ENCODE measurements at places on chromosomes 6 and 20. TPM values are rescaled to one million over a fixed set of nuclear protein-coding genes. Genes with fewer than 3 reads are reported as not detected.

GRCh38 chr6:116314878-116315277 lies 35.1 kb upstream of the TSPYL1 start:
- no peak for DNase-seq

The PCMTD2 gene
- 123 TPM for polyA plus RNA-seq

The SCRT2 gene
- polyA plus RNA-seq: not detected

DNA sequence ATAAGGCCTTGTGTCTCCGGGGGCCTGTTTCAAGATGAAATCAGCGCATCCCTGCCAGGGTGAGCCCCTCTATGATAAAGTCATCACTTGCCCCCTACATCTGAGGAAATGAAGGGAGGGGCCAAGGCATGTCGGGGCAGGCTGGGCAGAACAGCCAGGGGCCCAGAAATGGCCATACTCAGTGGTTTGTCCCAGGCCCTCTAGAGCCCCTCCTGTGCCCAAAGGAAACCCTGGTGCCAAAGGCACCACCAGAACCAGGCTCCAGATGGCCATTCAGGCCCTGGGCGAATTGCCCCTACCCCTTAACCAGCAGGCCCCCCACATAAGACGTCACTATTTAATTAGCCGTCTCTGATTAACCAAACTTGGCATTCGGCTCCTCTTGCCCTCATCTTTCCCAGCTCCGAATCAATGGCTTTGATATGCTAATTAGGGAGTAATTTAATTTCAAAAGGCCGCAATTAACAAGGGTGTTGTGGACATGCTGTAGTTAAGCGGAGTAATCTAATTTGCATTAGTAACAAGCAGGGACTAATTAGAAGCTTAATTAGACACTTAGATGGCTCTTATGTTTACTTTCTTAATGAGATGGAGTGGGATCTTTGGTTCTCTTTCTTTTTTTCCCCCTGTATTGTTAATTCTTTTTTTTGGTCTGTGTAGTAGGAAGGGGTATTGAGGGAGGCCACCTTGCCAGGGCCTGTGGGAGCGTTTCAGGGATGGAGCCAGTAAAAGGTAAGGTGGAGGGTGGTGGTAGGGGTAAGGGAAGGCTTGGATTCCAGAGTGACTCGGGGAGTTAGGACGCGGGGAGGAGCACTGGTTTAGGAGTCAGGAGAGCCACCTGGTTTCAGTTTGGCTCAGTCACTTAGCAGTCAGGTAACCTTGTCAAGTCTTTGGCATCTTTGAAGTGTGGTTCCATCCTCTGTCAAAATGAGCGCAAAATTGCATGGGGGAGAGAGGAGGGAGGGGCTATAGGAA lies 9.4 kb downstream of the FOXP4 start:
- no peak for DNase-seq

DNA sequence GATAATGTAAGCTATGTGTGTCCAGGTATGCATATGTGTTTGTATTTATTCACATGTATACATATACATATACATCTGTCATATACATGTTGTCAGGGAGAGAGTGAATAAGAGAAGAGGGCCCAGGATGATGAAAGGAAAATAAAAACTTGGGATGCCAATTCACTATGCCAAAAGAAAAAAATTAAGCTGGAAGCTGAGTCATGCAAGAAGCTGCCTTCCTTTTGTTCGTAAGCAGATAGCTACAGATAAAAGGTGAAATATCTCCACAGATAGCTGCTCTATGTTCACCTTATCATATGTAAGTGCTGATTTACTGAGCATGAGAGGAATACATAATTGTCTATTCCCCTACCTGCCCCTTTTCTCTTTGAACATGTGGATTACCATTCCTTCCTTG lies 579.9 kb downstream of the EPM2A start:
- no peak for DNase-seq

DNA sequence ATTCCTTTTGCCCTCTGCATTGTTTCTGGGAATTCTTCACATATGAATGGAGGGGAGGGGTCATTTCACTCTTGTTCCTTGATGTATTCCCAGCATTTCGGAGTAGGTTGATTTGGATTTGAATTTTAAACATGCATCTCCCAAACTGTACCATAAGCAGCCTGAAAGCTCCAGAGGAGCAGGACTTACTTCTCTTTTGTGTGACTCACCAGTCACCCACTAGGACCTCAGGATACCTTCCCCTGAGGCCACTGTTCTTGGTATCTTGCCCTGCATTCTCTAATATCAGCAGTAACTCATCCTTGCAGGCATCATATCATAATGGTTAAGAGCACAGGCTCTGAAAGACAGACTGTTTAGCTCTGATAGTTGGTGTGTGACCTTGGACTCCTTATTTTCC lies 703 bp downstream of the MRPL2 start:
- no peak for DNase-seq

The ETV7 gene
- polyA plus RNA-seq: 0.15 TPM

DNA sequence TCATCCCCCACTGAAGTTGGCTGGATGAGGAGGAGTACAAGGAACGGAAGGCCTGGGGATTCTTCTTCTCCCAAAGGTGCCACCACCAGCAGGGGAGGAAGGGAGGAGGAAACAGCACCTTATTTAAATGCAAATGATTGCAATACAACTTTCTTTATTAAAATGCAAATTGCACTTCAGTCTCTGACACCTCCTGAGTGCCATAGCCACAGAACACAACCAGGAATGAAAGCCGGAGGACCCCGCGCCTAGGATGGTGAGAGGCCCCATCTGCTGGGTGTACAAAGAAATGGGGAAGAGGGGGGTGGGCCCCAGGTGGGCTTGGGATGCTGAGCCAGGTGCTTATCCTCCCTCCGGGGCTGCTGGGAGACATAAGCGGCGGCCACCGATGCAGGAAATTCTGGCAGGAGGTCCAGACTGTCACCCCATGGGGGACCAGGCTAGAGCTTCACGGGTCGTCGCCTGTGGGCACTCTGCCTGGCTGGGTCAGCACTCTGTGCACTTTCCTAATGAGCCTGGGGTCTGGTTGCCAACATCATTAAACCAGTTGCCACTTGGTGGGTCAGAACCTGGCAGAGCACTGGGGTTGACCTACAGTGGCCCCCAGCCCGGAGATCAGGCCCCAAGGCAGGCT lies 154.2 kb upstream of the MLN start:
- DNase-seq: no peak

The DDX43 gene
- 1.2 TPM for polyA plus RNA-seq

DNA sequence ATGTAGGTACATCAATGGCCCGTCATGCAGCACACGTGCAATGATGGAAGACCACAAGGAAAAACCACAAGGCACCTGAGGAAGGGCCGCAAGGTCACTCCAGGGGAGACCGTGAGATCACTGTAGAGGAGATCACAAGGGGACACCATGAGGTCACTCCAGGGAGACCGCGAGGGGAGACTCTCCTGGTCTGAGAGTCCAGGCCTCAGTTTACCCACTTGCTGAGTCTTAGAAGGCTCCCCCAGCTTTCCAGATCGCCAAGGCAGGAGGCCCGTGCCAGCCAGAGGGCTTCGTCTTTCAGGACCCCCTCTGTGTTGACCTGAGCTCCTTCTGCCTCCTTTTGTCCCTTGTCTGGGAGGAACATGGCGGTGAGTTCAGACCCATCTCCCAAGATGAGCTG lies 232.2 kb downstream of the ERMARD start:
- DNase-seq: peak; percentile 25

The ABCC10 gene
- 19.7 TPM for polyA plus RNA-seq

DNA sequence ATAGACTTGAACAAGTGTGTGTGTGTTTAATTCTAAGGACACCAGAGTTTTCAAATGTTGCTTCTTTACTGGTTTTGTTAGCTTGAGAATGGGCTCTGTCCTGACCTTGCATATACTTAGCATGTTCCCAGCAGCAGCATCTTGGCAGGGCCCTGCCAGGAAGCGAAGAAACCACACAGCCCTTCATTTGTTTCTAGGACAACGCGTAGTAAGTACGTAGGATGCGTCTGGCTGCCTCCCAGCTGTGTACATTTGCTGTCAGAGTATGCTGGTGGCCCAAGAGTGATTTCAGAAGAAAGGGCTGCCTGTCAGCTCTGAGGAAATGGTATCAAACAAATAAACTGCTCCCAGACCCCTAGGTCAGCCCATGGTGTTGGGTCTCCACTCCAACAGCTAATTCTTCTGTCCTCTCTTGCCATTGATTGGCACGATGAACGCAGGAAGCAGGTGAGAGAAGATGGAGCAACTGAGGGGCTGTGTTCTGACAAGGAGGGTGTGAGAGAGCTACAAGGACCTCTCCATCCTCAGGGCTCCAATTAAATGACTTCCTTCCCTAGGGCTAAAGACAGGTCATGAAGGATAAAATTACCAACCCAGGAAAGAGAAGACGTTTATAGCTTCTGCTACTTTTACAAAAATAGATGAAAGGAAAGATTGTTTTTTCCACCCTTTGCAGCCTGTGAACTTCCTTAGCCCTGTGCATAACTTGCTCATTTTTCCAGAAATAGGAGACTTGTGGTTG lies 55.9 kb upstream of the HDDC2 start:
- DNase-seq: peak; percentile 61

The ATP5F1E gene
- 171 TPM for polyA plus RNA-seq

GRCh38 chr6:111477481-111477938 lies 5.5 kb downstream of the REV3L start:
- no peak for DNase-seq

The RARS2 gene
- polyA plus RNA-seq: 70.0 TPM

The PMEPA1 gene
- 24.1 TPM for polyA plus RNA-seq

DNA sequence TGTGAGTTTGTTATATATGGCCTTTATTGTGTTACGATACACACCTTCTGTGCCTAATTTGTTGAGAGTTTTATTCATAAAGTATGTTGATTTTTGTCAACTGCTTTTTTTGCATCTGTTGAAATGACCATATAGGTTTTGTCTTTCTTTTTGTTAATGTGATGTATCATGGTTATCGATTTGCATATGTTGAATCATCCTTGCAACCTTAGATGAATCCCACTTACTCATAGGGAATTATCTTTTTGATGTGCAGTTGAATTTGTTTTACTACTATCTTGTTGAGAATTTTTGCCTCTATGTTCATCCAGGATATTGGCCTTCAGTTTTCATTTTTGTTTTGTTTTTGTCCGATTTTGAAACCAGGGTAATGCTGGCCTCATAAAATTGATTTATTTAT lies 45.7 kb upstream of the TPD52L1 start:
- no peak for DNase-seq

GRCh38 chr6:135604035-135604860 lies 106.7 kb upstream of the AHI1 start:
- no peak for DNase-seq

The TDRD6 gene
- polyA plus RNA-seq: 2.1 TPM

GRCh38 chr6:120826253-120826652 lies 508.0 kb downstream of the TBC1D32 start:
- DNase-seq: no peak

The NDRG3 gene
- polyA plus RNA-seq: 36.4 TPM

DNA sequence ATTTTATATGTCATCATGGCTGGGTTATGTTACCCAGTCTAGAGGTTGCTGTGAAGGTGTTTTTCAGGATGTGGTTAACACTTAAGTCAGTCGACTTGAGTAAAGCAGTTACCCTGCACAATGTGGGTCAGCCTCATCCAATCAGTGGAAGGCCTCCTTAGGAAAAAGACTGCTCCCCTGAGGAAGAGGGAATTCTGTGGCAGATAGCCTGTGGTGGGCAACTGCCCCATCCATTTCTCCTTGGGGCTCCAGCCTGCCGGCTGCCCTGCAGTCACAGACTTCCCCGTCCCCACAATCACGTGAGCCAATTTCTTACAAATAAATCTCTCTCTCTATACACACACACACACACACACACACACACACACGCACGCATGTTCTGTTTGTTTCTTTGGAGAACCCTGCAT lies 34.5 kb upstream of the MPC1 start:
- no peak for DNase-seq

DNA sequence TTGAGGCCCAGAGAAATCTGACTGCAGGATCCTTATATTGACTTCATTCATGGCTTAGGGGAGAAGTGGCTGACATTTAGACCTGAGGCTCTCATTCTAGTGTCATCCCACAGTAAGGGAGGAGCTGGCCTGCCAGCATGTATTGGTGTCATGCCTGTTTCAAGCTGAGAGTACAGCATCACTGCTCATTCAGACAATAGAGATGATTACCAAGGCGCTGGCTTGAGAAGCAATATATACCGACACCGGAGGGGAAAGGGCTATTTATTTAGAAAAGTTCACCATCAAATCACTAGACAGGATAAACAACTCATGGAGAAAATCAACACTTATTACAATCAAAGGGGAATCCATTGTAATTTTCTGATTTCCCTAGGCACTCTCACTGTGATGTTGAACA lies 84.4 kb upstream of the HDAC2 start:
- no peak for DNase-seq

DNA sequence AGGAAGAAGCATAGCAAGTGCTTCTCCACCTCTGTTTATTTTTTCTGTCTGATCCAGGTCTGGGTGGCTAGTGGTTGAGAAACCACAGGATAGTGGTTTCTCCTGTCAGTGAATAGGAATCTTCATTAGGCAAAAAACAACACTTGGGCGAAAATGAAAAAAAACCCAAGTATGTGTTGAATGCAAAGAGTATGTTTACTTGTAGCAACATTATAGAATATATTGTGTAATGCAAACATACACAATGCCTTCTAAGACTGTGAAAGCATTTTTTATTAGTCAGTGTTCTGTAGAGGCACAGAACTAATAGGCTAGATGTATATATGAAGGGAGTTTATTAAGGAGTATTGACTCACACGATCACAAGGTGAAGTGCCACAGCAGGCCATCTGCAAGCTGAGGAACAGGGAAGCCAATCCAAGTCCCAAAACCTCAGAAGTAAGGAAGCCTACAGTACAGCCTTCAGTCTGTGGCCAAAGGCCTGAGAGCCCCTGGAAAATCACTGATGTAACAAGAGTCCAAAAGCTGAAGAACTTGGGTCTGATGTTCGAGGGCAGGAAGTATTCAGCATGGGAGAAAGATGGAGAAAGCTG lies 111.1 kb downstream of the UST start:
- DNase-seq: no peak

All from left lung (tissue), 14 donors.